GM23248 (cell line): ENCODE measurements at places on chromosomes 1 and 21.

GRCh38 chr1:3747903-3748302, 4.3 kb upstream of the CCDC27 start:
- DNase-seq, result no peak

- DNase-seq, result no peak
These were observed 5.4 kb upstream of the RPS6KA1 start for GRCh38 chr1:26524181-26524580.

- no peak for DNase-seq
These were observed 74.4 kb upstream of the TIAM1 start for GRCh38 chr21:31418377-31419001.

DNA sequence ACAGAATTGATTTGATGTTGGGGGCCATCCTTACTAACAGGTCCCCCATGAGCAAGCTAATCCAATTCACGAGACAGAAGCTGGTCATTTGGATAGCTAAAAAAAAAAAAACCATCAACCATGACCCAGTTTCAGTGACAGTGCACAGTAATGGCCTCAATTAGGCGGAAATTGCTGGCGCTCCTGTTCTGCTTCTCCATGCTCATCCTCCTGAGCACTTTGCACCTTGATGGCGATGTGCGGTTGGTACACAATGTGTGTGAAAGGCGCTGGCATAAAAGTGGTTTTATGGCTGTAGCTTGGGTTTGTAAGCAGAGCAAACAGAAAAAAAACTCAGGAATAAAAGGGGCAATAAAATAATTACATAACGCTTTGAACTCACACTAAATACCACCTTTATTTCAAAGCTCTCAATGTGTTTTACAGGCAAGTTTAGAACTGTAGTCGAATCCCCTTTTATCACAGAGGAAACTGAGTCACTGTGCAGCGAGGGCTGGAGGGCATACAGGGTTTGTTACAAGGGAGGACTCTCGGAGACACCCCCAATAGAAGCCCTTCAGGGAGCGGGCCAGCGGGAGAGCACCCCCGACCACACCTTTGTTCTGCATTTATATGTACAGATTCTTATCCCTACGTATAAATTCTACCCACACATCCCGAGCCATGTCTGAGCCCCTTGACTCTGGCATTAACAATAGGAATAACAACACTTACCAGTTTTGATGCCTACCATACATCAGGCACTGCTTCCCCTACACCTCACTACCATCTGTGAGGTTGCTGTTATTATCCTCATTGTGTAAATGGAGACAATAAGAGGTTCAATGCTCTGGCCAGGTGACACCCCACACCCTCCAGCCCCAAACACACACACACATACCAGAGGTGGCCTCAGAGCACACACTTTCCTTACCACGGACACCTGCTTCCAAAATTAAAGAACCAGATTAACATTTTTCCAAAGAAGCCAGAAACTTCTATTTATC, 213.5 kb upstream of the IRF2BP2 start:
- DNase-seq, result no peak

GRCh38 chr21:46046471-46046870, 51.4 kb upstream of the COL6A2 start:
- DNase-seq, result no peak

DNA sequence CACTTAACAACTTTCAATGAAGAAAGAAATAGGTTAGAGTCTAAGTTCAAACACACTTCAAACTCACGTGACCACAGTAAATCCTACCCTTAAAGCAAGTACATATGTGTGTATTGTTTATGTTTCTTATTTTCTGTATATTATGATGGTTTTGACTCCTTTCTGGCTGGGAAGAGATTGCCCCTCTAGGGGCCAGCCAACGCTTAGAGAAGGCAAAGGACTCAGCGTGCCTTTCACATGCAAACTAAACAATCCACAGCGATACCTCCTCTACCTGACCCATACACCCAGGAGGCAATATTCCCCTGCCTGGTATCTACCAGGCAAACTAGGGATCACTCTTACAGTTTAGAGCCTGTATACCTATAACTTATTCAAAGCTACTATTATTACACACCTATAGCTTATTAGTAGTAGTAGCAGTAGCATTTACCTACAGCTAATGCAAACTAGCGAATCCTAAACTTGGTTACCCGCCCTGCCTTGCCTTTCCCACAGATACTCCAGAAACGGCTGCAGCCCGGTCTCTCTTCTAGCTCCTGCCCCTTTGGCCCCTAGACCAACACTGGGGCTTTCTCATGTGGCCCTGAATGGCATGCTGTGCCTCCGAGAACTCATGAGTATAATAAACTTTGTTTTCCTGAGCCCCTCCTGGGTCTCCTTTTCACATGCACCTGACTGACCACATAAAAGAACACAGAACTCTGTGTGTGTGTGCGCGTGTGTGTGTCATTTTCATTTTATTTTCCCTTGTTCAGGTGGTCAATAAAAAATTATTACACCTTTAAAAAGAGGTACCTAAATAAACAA, 14.0 kb downstream of the NRIP1 start:
- no peak for DNase-seq

- peak; percentile 35 for DNase-seq
These were observed 92.1 kb downstream of the PRKAB2 start for GRCh38 chr1:147080006-147080661.

DNA sequence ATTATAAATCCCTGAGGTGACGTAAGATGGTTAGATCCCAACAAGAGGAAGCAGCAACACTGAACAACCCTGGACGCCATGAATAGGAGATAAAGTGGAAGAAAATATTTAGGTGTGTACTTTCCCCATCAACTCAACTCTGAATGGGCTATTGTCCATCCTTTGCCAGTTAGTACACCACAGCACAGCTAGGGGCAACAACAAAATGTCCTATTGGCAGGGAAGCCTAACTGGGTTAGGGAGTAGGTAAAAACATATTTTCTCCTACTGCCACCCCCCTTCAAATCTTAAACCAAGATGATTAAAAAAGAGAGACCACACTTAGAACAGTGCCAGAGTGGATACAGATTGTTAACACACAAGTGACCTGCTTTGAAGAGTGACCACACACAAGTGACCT, 220.0 kb downstream of the LBR start:
- no peak for DNase-seq

DNA sequence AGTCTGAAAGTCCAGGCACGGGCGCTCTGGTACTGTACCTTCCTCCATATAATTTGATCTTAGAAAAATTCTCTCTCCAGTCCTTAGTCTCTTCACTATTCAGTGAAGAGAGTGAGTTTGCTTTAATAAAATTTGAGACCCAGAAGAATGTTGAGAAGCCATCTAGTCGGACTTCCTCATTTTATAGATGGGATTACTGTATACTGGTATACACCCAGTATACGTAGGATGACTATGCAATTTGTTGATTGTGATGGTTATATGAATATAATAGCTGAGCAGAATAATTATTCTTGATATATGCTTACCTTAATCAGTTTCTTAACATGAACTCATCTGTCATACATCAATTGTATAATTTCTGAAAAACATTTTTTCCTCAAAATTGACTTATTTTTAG, 328.0 kb upstream of the B3GALT2 start:
- DNase-seq, result no peak

DNA sequence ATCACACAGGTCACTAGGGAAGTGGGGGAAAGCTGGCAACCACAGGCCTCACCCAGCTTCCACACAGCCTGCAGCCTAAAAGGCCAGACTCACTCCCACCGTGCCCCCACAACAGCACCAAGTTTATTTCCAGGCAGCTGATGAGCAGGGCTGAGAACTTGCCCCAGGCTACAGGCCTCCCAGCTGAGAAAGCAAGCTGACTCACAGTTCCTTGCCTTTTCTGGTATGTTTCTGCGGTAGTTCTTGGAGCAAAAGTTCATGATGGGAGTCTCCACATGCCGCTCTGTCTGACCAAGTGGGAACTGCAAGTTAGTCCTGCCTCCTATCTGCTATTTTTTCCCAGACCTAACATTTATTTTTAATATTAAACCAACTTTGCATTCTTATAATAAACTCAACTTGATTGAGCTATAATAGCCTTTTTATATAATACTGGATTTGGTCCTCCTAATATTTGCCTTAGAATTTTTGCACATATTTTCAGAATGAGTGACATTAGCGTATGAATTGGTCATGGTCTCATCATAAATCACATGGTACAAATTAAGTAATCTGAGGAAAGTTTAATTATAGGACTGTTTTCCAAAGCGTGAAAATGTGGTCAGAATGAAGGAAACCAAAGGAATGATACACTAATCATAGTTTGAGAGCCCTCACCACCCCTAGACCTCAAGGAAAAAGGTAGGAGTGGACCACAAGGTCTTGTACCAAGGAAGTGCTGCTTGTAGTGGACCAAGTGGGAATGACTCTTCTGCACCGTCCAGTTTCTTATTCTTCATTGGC, 30.7 kb downstream of the RPAP2 start:
- peak; percentile 39 for DNase-seq

- no peak for DNase-seq
These were observed 137.5 kb upstream of the TMEM51 start for GRCh38 chr1:15016001-15016400.

- peak; percentile 8 for DNase-seq
These were observed 102.3 kb downstream of the LACTBL1 start for GRCh38 chr1:22870201-22870871.

GRCh38 chr1:27332536-27333281, 9.1 kb upstream of the SYTL1 start:
- peak; percentile 64 for DNase-seq

DNA sequence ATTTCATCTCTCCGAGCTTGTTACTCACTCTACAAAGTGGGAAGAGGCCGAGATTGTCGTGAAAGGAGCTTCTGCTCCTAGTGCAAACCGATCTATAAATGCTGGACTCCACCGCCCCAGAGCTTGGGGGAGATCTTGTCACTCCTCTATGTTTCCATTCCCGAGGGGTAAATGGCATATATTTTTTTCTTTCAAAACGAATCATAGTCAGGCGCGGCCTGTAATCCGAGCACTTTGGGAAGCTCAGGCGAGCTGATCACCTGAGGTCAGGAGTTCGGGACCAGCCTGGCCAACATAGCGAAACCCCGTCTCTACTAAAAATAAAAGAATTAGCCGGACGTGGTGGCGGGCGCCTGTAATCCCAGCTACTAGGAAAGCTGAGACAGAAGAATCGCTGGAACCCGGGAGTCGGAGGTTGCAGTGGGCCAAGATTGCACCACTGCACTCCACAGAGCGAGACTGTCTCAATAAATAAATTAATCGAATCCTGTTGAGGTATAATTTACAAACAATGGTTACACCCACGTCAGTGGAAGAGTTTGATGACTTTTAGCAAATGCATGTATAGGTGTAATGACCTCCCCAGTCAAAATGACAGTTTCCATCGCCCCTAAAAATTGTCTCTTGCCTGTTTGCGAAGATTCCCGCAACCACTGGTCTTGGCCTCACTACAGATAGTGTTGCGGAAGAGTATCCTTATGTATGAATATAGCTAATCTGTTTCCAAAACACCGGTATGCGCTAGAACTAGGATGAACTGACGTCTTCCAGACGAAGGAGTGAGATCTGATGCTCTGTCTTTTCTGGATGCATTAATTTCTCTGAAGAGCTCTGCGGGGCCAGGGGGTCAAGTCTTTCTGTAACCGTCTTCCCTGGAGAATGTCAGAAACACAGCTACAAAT, 840 bp upstream of the HEATR1 start:
- no peak for DNase-seq

GRCh38 chr1:181626279-181626938, 143.1 kb downstream of the CACNA1E start:
- no peak for DNase-seq

DNA sequence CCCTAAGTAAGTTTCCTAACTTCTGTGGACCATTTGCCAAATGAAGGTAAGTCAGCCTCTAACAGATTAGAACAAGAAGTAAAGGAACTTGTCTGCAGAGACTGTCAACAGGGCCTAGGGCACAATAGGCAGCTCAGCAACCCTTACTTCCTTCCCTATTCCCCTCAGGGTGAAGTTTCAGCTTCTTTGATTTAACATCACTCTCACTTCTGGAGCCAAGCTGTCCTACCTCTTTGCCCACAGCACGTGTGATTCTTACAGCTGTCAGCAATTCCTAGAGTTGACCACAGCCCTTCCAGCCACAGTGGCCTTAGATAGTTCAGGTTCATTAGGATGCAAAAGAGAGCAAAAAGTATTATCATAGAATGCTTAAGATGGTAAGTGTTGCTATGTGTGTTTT, 7.6 kb upstream of the EIF4G3 start:
- DNase-seq, result no peak

DNA sequence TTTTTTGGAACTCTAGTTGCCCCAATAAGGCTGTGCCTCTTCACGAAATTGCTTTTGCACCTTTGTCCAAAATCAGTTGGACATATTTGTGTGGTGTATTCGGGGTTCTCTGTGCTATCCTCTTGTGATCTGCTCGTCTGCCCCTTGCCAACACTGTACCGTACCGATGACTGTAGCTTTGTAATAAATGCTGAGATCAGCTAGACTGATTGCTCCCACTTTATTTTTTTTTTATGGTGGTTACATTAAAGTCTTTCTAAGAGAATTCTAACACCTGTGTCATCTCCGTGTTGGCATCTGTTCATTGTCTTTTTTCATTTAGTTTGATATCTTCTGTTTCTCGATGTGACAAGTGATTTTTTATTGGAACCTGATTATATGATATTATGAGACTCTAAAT, 94.1 kb downstream of the ADARB1 start:
- DNase-seq, result no peak

DNA sequence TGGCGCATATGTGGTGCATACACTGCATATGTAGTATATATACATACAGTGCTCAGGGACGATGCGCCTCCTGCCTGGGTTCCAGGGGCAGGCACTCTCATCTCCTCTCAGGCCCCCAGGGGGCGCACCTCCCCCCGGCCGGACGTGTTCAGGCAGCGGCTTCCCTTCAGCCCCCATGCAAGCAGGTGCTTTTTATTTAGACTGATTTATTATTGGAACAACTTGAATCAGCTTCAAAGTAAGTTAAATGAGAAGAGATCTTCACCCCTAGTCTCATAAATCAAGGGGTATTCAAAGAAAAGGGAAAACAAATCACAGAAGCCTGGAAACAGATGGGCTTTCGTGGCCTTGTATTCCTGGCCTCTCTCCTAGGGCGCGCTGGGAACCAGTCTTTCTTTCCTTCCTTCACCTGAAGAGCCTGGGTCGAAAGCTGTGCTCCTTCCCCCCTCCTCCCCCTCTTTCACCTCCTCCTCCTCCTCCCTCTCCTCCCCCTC, 64.6 kb downstream of the UBIAD1 start:
- DNase-seq, result peak; percentile 45

GRCh38 chr1:40844887-40845878, 17.0 kb downstream of the CITED4 start:
- no peak for DNase-seq

DNA sequence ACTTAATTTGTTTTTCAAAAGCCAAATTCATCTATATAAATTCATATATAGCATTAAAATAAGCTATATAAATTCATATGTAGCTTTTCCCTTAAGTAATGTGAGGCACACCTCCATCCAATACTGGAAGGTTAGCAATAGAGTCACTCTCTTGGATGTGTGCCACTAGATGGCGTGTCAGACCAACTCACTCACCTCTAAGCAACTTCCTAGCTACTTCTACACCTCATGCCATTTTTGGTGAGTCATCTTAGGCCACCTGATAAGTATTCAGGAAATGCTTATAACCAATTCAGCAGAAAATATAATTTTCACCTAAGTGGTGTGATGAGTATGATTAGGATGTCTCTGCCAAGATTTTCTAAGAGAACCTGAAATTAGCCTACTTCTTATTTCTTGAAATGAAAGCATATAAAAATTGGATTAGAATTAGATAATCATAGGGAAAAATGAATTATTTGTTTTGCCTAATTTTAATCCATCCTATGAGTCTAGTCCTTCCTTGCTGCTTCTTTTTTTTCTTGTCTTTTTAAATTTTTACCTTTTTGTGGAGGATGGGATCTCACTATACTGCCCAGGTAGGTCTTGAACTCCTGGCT, 34.4 kb upstream of the TADA1 start:
- peak; percentile 63 for DNase-seq
